ENCODE measurements at places on chromosomes 2 and 18. TPM values are rescaled to one million over a fixed set of nuclear protein-coding genes. Genes with fewer than 3 reads are reported as not detected.
A peak's percentile ranks its signal among the peaks of the same experiment; 100 is the strongest.

- no peak for DNase-seq
Observed at GRCh38 chr18:57325491-57326166, 26.7 kb upstream of the ST8SIA3 start.

- DNase-seq, result peak; percentile 99
Observed at GRCh38 chr2:218806346-218806978, 24.5 kb downstream of the CYP27A1 start.

DNA sequence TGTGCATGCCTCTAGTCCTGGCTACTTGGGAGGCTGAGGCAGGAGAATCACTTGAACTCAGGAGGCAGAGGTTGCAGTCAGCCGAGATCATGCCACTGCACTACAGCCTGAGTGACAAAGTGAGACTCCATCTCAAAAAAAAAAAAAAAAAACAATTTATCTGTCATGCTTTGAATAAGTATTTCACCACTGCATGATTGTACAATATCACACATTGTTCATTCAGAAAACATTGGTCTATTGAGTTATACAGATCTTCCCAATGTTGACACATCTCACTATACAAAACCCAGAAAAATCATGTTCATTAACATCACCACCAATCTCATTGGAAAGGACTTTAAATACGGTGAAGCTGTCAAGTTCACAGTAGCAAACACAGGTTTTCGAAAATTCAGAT lies 46.8 kb upstream of the PPM1B start:
- DNase-seq, result no peak

- no peak for DNase-seq
Observed at GRCh38 chr18:22446911-22447310, 29.2 kb upstream of the CTAGE1 start.

GRCh38 chr2:21498016-21498415 lies 374.2 kb downstream of the TDRD15 start:
- DNase-seq, result no peak

- DNase-seq, result no peak
Observed at GRCh38 chr2:10359246-10359645, 56.5 kb downstream of the HPCAL1 start.

Gene CD28
- 0.11 TPM for total RNA-seq

Gene COX7A2L
- 220 TPM for total RNA-seq

GRCh38 chr2:68784915-68785314 lies 50.3 kb downstream of the ARHGAP25 start:
- no peak for DNase-seq

- DNase-seq, result no peak
Observed at GRCh38 chr2:168650781-168651180, 151.7 kb upstream of the NOSTRIN start.

- DNase-seq, result no peak
Observed at GRCh38 chr18:55252901-55253300, 293.6 kb upstream of the CCDC68 start.

Gene NGEF
- total RNA-seq, result not detected

DNA sequence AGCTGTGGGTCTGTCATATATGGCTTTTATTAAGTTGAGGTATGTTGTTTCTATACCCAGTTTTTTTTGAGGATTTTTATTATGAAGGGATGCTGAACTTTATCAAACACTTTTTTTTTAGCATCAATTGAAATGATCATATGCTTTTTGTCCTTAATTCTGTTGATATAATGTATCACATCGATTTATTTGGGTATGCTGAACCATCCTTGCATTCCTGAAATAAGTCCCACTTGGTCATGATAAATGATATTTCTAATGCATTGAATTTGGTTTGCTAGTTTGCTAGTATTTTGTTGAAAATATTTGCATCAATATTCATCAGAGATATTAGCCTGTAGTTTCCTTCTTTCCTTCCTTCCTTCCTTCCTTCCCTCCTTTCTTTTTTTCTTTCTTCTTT lies 22.5 kb upstream of the CWC22 start:
- no peak for DNase-seq

- peak; percentile 65 for DNase-seq
Observed at GRCh38 chr2:135226961-135227360, 174.9 kb downstream of the RAB3GAP1 start.

- no peak for DNase-seq
Observed at GRCh38 chr2:128735296-128735960, 416.8 kb upstream of the HS6ST1 start.

DNA sequence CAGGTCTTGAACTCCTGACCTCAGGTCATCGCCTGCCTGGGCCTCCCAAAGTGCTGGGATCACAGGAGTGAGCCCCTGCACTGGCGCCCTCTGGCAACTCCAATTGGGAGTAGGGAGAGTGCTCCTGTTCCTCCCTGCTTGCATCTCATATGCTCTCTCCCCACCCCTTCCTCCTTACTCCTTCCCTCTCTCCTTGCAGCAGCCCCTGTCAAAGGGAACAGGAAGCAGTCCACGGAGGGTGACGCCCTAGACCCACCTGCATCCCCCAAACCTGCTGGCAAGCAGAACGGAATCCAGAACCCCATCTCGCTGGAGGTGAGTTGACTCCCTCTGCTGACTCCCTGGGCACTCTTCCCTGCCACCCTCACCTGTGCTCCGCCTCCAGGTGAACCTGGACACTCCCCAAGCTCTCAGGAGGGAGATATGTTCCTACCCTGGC lies 10.7 kb downstream of the ARID5A start:
- no peak for DNase-seq

- DNase-seq, result no peak
Observed at GRCh38 chr2:219395609-219396008, 7.9 kb upstream of the DNPEP start.

GRCh38 chr2:120952318-120952717 lies 216.7 kb downstream of the GLI2 start:
- peak; percentile 64 for DNase-seq

DNA sequence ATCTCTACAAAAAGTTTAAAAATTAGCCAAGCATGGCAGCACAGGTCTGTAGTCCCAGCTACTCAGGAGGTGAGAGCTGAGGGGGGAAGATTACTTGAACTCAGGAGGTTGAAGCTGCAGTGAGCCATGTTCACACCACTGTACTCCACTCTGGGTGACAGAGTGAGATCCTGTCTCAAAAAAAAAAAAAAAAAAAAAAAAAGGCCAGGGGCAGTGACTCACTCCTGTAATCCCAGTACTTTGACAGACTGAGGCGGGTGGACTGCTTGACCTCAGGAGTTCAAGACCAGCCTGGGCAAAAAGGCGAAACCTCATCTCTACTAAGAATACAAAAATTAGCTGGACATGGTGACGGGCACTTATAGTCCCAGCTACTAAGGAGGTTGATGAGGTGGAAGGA lies 37.0 kb downstream of the PUM2 start:
- DNase-seq, result peak; percentile 24

Gene MPV17
- 91.0 TPM for total RNA-seq

GRCh38 chr2:146806364-146807005 lies 1038.3 kb upstream of the ACVR2A start:
- peak; percentile 21 for DNase-seq

DNA sequence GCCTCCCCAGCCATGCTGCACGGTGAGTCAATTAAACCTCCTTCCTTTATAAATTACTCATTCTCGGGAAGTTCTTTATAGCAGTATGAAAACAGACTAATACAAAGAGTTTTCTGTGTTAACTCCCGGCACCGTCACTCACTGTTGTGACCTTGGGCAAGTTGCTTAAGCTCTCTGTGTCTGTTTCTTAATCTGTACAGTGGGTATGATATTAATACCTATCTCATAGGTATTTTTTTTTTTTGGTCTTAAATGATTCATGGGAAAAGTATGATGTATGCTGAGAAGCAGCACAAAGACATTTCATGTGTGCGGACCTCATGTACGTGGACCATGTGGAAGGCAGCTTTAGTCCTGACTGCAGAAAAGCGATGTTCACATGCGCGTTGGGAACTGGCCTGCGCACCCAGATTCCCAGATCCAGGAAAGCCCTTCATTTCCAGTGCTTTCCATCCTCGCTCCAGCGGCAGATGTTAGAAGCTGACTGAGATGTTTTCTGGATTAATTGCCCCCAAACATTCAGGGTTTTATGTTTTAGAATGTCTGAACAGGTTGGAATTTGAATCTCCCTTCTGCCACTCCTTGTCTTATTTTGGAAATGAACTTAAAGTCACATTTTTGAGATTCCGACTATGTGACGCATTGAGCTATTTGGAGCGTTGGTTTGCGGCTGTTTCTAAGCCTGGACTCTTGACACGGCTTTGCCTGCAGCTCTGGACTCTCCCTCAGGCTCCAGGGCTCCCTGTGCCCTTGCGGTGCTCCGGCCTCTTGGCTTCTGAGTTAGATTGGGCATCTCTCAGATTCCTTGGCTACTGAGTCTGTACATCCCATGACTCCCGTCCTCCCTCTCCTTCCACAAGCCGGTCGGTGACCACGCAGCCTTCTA lies 61.4 kb downstream of the SLC4A3 start:
- DNase-seq, result peak; percentile 38

Gene NRBP1
- 145 TPM for total RNA-seq

- DNase-seq, result peak; percentile 98
Observed at GRCh38 chr2:229282758-229283546, 11.9 kb upstream of the PID1 start.

DNA sequence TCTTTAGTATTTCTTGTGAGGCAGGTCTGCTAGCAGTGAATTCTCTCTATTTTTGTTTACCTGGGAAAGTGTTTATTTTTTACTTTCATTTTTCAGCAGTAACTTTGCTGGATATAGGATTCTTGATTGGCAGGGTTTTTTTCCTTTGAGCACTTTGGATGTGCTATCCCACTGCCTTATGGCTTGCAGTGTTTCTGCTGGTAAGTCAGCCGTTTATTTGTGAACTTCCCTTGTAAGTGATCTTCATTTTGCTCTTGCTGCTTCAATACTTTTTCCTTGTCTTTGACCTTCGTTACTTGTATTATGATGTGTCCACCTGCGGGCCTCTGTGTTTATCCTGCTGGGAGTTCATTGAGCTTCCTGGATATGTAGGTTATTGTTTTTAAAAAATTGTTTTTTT lies 54.7 kb downstream of the SLC66A2 start:
- DNase-seq, result peak; percentile 22

GRCh38 chr2:237177052-237177451 lies 91.4 kb downstream of the COPS8 start:
- no peak for DNase-seq

Measured in GM23248 (cell line).